ENCODE measurements at places on chromosomes 2 and 18.

GRCh38 chr2:183592271-183592670, 468.0 kb downstream of the NUP35 start:
- no peak for DNase-seq

DNA sequence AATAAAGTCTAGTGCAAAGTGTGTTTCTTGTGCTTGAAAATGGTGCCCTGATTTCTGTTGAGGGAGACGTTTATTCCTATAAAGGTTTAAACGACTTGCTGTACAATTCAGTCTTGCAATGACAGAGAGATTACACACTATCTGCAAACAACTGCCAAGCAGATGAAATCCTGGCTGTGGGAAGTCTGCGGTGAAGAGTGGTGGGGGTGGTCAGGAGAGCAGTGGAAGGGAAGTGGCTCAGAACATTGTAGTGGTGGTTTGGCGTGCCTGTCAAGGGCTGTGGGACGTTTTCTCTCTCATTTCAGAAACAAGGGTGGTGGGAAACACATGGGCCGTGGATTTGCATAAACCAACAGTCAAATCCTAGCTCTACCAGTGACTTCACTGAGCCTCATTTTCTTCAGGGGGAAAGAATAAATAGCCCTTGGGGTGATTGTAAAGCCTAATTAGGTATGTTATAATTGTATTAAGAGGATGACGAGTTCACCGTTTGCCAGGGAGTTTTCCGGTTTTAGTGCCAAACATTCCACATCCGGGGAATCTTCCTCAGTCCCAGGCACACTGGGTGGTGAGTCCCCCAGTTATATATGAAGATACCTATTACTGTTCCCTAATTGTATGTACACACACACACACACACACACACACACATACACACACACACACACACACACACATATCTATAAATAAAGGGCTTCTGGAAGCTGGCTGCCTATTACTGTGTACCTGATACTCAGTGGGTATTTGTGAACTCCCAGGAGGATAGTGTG, 115.0 kb downstream of the SPTBN1 start:
- DNase-seq = peak; percentile 27

GRCh38 chr2:73291093-73291460, 2.3 kb downstream of the EGR4 start:
- peak; percentile 6 for DNase-seq

DNA sequence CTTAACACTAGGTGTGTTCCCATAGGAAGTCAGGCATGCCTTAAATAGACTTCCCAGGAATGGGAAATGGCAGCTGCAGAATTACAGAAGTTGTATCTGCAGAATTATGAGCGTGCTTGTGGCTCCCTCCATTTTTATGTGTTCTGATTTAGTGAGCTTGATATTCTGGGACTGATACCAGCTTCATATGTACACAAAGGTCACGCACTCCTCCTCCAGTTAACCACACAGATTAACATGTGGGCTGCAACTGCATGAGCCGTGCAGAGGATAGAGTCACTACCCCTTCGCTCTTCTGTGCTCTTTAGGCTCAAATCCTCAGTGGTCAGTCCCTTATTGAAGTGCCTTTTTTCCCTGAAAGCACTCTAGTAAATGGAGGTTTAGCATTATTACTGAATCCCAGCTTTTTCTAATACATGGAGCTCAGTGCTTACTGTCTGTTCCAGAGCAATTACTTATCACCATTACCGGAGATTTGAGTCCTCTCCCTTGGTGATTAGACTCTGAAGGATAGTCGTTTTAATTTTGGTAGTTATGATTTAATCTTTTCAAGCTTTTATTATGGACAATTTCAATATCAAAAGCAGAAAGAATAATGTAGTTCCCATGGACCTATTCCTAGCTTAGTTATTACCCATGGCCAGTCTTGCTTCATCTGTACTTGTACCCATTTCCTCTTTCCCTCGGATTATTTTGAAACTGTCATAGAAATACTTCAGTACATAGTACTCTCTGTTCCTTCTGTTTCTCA, 238.3 kb downstream of the PRKCE start:
- no peak for DNase-seq

DNA sequence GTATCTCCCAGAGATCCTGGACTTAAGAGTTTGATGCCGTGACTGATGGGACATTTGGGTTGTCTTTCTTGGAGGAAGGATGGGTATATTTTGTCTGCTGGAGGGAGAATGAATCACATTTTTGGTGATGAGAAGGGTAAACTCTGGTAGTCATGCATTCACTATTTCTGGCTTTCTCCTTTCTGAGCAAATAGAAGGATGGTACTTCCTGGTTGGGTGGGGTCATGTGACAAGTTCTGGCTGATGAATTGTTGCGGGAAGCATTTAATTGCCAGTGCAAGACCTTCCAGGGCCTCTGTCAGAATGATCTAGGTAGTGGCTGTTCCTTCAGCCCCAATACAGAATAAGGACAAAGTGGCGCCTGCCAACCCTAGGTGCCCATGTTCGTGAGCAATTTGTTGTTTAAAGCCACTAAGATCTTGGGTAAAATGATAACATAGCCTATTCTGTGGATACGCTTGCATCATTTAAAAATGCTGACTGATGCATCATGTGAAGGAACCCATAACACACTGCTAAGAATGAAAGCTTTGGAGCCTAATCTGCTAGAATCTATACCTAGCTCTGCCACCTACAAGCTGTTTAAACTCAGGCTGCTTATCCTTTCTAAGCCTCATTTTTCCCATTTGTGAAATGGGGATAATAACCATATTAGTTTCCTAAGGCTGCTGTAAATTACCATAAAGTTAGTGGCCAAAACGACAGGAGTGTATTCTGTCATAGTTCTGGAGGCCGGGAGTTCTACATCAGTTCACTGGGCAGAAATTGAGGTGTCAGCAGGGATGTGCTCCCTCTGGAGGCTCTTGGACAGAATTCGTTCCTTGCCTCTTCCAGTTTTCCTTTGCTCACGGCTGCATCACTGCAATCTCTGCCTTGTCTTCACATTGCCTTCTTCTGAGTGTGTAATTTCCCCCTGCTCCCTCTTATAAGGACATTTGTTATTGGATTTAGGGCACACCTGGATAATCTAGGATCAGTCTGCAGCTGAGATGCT, 281.3 kb downstream of the AGPS start:
- DNase-seq = no peak

GRCh38 chr18:8375249-8375648, 234.0 kb upstream of the RAB12 start:
- DNase-seq = no peak

GRCh38 chr18:23369266-23369665, 83.8 kb upstream of the RIOK3 start:
- DNase-seq = no peak

- no peak for DNase-seq
Measured at GRCh38 chr2:188623995-188624643, 332.4 kb downstream of the GULP1 start.

DNA sequence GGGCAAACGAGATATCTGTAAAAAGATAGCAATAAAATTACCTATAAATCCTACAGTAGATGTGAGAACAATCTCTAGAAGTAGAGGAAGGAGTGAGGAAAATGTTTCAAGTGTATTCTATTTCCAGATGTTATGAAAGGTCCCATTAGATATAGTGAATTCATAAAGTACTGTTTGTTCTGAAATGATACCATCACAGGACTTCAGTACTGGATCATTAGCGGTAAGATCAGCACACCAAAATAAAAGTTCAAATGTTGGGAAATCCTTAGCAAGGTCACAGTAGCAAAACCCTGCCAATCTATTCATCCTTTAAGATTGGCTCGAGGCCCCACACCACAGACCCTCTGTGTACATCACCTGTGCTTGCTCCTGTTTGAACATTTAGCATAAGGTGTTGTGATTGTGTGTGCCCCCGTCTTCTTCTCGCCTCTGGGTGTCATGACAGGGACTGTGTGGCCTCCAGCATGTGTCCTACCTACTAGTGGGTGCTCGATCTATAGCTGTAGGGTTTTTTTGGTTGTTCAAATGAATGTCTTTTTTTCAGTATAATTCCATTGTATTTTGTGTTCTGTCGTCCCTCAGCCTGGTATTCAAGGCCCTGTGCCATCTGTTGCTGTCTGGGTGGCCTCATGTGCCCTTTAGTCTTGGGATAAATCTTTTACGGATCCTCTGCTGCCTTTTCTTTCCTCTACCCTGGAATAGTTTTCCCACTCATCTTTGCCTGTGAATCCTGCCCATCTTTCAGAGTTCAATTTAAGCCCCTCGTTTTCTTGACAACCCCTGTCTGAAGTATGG, 9.1 kb downstream of the MFSD6 start:
- DNase-seq = no peak

GRCh38 chr2:107582487-107582886, 244.2 kb upstream of the RGPD4 start:
- no peak for DNase-seq

- DNase-seq = no peak
Measured at GRCh38 chr2:48341551-48342133, 188.3 kb upstream of the STON1 start.

DNA sequence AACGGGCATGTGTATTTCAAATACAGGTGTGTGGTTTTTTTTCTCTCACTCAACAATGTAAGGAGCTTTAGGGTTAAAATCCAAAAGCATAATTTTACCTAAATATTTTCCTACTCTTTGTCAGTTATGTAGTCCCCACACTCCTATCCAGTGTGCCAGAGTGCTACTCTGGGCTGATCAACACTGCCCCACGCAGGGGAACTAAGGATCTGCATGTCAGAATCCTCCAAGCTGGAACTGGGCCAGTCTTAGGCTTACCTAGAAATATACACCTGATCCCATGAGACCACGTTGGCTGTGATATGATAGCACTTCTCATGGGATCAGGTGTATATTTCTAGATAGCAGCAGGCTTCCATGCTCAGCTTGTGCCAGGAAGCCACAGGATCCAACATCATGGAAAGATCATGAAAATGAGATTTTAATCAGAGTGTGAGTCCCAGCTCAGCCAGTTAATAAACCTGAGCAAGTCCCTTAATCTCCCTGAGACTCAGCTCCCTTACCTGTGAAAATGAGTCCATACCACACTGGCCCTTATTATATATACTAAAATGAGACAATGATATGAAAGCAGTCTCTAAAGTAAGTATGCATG, 29.7 kb downstream of the CCDC141 start:
- no peak for DNase-seq

DNA sequence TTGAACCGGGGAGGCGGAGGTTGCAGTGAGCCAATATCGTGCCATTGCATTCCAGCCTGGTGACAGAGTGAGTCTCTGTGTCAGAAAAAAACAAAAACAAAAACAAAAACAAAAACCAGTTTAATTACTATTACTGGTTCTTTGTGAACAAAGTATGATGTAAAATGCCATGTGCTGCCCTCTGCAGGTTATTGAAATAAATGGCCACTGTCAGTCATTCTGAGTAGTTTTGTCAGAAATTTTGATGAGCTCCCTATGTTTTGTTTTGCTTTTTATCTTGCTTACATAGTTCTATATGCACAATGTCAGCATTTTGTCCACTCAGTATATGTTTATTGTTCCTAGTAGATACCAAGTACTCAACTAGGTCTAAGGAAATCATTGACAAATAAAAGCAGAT, 423.6 kb upstream of the CHST9 start:
- no peak for DNase-seq

- no peak for DNase-seq
Measured at GRCh38 chr18:45423659-45424058, 191.6 kb upstream of the SLC14A2 start.

DNA sequence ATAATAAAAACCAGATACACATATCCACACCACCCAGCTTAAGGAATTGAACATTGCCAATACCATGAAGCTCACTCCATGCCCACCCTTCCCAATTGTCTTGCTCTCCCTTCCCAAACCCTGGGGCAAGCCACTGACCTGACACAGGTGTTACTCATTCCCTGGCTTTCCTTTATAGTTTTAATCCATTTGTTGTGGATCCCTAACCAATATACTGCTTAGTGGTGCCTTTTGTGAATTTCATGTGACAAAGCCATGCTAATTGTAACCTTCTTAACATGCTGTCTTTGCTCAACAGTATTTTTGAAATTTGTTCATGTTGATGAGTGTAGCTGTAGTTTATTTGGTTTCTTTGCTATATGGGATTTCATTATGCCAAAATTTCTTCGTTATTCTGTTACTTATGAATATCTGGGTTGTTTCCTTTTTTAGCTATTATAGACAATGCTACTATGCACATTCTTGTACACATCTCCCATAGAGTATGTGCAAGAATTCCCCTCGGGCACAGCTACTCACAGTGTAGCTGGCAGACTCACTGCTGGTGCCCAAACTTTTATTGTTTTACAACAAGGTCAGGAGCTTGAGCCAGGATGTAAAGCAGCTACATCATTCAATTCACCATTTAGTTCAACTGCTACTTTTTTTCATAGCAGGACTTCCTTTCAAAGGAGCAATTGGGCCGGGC, 90.8 kb upstream of the ATL2 start:
- DNase-seq = no peak

DNA sequence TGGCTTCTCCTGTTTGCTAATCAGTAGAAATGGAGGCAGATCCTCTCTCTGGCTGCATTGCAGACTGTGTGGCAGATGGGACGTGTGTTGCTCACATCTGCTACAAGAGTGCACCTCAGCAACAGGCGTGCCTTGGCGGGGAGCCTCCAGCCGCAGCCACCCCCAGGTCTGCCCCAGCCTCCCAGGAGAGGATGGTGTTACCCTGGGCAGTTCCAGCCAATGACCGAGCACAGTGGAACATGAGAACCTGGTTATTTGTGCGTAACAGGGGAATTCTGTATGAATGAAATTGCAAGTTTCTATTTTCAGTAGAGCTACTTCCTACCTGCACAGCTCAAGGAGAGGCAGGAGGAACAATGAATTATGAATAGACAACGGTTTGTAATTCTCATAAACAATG, 130.6 kb upstream of the CBLN2 start:
- no peak for DNase-seq

DNA sequence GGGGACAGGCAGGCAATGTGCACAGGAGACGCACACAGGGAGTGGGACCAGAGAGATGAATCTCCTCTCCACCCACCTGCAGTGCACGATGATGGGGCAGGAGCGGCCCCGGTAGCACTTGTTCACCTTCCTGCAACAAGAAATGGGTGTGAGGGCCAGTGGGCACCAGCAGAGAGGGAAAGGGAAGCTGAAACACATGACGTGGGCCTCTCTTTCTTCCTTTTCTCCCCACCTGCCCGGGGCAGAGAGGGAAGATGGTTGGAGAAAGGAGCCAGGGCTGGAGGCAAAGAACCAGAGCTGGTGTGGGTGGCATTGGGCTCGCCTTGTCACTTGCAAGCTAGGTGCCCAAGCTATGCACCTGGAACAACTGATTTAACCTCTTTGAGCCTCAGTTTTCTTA, 12.2 kb downstream of the DNAJB2 start:
- DNase-seq = no peak

DNA sequence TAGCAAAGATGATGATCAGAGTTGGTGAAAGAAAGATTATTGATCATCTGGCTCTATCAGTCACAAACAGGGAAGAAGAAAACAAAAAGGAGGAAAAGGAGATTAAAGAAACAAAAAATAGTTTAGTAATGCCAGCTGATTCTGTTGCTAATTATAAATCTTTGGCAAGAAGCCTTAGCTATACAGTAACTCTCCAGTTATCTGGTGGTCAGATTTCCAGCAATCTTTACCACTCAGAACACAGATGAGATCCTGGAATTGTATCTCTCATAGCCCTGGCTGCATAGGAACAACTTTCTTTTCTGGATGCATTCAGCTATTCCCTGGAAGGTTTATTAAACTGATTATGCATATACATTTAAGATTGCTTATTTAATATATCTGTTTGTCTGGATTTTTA, 256.8 kb upstream of the ZEB2 start:
- no peak for DNase-seq

All from T1000 (cell line).